ENCODE measurements at places on chromosomes 7 and 10. TPM values are rescaled to one million over a fixed set of nuclear protein-coding genes. Genes with fewer than 3 reads are reported as not detected.

DNA sequence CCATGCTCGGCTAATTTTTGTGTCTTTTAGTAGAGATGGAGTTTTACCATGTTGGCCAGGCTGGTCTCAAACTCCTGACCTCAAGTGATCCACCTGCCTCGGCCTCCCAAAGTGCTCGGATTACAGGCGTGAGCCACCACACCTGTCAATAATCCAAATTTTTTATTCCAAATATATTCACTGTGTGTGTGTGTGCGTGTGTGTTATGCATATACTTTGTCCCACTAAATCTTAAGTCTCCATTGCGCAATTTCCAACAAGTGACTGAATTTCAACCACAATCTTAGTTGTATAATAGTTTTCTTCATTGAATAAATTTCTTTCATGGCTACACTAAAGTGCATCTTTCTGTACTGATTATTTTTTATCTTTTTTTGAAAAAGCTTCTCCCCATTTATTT is 2.7 kb downstream of the KRIT1 start:
- no peak for DNase-seq

DNA sequence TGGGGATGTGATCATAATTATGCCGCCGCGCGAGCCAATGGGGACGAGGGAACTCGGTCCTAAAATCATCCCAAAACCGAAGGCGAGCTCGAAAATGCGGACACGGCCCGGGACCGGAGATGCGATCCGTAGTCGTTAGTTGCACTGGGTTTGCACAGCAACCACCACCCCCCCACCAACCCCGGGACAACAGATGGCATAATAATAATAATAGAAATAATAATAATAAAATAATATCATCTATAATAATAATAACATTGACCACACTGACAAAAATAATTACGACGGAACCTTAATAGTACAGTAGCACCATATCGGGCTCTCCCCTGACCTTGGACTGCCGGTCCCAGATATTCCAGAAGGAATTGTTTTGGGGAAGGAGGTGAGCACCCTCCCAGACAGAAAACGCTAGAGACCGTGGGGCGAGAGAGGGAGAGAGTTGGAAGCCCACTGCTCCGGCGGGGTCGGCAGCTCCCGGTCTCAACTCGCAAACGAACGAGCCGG is 1.1 kb upstream of the EMX2 start:
- no peak for DNase-seq

Gene CDH23
- 3.0 TPM for total RNA-seq

Gene PHKG1
- total RNA-seq = 4.6 TPM

Gene DGKB
- total RNA-seq = not detected

Gene RNF133
- not detected for total RNA-seq

DNA sequence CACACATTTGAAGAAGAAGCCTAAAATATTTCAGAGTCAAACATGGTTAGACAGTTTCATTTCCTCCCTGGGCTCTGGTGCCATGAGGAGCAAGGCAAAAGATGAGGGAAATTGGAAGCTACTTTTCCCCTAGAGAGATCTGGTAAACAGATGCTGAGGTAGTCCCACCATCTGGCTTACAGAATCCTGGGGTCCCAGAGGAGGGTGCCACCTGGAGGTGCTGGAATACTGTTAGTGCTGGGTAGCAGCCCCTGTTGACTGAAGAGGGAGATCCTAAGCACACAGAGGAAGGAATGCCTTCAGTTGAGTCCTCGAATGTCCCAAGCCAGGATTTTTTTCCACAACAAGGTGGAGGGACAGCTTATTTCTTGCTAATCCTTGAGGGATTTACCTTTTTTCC is 160.1 kb downstream of the FZD1 start:
- DNase-seq = no peak

Gene IFIT1
- 5.5 TPM for total RNA-seq

GRCh38 chr7:4738711-4739527 is 36.5 kb upstream of the AP5Z1 start:
- DNase-seq = no peak

DNA sequence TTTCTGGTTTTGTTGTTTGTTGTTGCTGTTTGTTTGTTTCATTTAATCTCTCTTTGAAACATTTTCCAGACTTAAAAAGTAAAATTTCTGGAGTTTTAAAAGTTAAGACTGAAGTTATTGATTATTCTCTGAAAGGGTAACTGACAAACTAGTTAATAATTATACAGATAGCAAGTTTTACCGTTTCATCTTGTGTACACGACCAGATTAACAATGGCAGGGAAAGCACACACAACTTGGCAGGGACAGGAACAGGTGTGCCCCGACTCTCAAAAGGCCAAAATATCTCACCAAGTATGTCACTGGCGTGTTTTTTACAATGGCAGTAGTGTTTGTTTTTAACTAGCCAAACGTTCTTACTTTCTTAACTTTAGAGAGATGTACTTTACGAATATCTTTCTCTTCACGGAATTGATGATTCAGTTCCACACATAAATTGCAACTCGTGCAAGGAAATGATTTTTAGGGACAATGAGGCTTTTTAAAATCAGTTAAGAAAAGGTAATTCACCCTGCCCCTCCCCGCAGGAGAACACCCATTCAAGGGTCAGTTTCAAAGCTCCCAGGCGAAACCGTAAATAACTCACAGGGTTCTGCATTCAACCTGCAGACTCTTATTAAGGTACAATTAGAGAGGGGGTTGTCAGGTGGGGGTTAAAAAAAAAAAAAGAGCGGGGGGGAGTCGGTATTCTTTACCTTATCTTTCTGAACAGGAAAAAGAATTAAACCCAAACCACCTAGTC is 3.5 kb downstream of the CTBP2 start:
- no peak for DNase-seq

GRCh38 chr10:12348294-12348869 is 965 bp upstream of the CAMK1D start:
- no peak for DNase-seq

Gene CDK14
- total RNA-seq = 1.5 TPM

Gene MYH16
- total RNA-seq = not detected

- no peak for DNase-seq
Measured at GRCh38 chr10:58546722-58547445, 34.2 kb downstream of the BICC1 start.

- DNase-seq = no peak
Measured at GRCh38 chr10:129498680-129499079, 31.6 kb downstream of the MGMT start.

GRCh38 chr7:148944935-148945934 is 61.1 kb upstream of the EZH2 start:
- no peak for DNase-seq

DNA sequence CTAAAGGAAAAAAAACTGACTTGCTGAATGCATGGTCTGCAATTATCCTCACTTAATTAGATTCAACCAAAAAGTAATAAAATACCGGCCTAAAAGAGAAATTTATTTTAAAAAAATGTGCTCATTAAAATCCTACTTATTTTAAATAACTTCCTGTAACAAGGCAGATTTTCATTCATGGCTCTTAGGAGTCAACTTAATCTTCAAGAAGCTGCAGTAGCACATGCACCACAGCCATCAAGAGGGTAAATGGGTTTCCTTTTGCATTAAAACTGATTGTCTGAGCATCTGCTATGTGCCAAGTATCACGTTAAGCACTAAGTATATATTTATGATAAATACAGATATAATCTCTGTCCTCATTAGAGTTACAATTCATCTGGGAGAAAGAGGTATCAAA is 69.9 kb downstream of the SNX13 start:
- no peak for DNase-seq

DNA sequence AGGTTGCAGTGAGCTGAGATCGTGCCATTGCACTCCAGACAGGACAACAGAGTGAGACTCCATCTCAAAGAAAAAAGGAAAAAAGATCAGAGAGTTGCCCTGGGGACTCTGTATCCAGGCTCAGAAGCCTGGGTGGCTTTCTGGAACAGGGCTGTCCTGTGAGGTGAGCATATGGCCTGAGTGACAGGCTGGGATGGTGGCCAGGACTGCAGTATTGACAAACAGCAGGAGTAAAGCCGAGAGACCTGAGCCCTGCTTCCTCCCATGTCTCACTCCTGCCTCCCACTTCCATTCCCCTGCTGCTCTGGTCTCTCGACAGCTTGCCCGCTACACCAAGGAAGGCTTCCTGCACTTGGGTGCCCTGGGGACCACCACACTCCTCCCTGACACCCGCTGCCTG is 578.5 kb downstream of the GALNT17 start:
- DNase-seq = no peak

DNA sequence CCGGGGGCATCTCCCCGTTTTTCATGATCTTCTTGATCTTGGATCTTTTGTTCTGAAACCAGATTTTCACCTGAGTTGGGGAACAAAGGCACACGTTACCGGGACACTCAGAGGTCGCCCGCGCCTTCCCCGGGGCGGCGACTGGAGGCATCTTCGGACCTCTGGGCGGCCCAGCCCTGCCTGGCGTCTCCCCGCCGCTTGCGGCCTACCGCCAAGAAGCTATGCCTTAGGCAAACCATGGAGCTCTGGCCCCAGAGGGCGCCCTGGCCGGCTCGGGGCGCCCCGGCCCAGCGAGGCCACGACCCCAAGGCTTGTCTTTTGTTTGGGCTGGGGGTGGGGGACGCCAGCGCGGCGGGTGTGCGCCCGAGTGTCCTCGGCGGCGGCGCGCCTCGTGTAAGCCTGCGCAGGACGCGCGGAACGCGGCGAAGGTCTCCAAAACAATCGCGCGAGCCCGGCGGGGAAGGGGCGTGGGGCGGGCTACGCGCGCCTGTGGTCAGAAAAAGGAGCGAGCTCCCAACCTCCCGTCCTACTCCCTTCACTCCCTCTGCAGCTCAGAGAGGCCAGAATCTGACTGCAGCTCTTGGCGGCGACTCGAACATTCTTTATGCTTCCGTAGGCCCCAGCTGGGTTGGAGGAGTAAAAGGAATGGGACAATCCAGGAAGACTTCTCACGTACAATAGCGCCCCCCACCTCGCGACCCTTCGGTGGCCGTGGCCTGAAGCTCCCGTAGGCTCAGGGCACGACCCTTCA is 3.5 kb downstream of the DLX5 start:
- no peak for DNase-seq

GRCh38 chr10:74000892-74001669 is 3.2 kb downstream of the VCL start:
- DNase-seq = no peak

DNA sequence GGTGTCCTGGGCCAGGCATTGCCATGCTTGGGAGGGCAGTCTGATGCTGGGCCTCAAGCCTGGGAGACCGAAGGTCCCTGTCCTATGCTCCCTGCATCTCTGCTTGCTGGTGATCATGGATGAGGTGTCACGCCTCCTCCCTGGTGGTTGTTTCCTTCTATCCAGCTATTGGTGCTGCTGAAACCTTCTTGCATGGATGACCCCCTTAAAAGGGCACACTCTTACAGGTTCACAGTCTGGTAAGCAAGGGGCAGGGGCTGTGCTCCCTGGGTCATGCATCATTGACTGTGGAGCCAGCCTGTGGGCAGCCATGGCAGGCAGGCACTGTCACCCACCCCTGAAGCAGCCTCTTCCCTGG is 36.8 kb upstream of the SLC29A3 start:
- DNase-seq = no peak

DNA sequence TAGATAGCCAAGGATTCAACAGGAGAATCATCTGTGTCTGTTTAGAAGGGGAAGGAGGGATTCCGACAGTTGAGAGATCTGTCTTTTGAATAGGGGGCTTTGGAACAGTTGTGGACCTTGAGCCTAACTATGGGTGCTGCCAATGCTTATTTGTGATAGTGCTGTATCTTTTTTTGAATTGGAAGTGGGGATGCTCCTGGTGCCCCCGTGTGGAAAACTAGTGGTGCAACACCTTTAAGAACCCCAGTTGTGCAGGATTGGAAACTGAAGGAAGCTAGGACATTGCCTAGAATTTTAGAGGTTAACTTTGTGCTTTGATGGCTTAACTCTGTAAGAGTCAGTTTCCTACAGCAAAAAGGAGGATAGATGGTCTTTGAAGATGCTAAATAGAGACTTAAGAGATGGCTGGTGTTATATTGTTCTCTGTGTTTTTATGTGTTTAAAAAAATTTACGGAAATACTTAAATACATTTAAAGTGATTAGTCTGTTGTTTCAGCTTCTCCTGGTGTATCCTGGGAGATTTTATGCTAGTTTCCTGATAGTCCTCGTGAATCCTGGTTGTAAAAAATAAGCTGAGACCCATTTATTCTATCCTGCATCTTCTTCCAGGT is 69.3 kb downstream of the AP3M1 start:
- no peak for DNase-seq

Gene TLX1
- total RNA-seq = not detected

DNA sequence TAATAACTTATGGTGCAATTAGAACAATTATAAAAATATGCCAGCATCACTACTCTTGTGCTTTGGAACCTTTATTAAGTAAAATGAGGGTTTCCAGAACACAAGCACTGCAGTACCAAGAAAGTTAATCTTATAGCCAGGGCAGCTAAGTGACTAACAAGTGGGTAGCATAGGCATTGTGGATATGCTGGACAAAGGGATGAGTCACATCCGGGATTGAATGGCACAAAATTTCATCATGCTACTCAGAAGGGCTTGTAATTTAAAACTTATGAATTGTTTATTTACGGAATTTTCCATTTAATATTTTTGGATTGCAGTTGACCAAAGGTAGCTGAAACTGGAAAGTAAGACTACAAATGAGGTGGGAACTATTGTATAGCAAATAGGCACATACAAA is 250.6 kb downstream of the C7orf25 start:
- no peak for DNase-seq

DNA sequence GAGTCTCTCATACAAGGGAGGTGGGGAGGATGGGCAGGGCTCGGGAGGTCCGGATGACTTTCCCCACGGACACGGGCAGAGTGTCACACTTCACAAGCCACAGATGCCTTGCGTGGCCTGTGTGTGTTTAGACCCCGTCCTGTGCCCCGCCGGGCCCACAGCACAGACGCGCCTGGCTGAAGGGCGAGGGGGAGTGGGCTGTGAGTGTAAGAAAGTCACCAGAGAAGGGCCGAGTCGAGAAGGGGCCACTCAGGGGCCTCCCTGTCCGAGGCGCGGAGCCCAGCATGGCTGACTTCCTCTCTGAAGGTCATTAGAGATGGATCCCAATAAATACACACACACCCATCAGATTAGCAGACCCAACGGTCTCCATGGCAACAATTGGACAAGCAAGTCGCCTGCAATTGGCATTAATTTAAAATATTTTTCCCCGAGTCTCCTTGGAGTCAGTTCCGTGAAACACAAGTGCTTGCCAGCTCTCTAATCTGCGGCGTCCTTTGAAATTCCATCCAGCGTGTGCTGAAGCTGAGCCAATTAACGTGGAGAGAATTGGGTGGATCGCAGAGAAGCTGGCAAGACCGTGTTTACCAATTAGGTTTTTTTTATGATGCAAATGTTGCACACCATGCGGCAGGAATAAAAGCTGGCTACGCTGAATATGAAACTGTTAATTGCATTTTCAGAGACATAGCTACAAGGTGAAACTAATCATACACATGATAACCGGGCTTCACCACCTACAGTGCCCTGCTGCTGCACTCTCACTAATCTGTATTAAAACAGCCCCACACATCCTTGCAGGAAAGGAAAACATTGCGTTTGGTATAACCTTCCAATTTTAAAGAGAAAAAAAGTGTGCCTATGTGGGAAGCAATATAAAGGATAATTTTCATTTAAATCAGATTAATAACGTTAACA is 571.2 kb downstream of the PTPRN2 start:
- no peak for DNase-seq

- no peak for DNase-seq
Measured at GRCh38 chr10:98374217-98374985, 40.6 kb downstream of the PYROXD2 start.

All from T-cell (primary cell).